ENCODE measurements at places on chromosomes 4 and X. TPM values are rescaled to one million over a fixed set of nuclear protein-coding genes. Genes with fewer than 3 reads are reported as not detected.

DNA sequence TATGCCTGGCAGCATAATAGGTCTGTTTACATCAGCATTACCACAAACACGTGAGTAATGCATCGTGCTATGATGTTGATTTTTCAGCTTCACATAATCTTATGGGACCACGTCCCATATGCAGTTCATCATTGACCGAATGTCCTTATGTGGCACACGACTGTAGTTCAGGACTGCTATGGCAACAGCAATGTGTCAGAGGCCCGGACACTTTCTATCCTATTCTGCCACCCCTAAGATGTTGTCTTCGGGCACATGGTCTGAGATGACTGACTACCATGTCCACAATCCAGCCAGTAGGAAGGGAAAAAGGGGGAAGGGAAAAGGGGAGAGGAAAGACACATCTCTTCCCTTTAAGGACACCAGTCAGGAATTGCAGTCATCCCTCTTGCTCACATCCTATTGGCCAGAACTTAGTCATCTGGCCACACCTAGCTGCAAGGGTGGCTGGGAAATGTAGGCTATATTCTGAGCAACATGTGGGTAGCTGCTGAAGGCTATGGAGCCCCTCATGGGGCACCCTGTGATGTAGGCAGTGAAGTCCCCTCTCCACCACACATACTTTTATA is 196.0 kb upstream of the RBPJ start:
- DNase-seq: peak; percentile 41

Gene SCD5
- total RNA-seq: 10.1 TPM

Gene GAGE12E
- total RNA-seq: not detected

Gene MAGEA1
- 0.36 TPM for total RNA-seq

DNA sequence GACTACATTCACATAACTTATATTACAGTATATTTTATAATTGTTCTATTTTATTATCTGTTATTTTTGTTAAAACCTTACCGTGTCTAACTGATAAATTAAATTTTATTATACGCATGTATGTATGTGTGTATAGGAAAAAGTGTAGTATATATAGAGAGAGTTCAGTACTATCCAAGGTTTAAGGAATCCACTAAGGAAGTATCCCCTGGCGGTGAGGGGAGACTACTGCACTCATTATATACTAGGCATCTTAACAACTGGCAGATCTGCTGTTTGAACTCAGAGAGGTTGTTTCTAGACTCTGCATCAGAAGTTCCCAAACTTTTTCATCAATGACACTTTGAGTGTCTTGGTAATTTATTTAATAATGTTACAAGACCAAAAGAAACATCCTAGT is 70.9 kb downstream of the NDST4 start:
- no peak for DNase-seq

Gene TMPRSS11A
- not detected for total RNA-seq

Gene RPA4
- not detected for total RNA-seq

Gene RIPPLY1
- total RNA-seq: not detected

DNA sequence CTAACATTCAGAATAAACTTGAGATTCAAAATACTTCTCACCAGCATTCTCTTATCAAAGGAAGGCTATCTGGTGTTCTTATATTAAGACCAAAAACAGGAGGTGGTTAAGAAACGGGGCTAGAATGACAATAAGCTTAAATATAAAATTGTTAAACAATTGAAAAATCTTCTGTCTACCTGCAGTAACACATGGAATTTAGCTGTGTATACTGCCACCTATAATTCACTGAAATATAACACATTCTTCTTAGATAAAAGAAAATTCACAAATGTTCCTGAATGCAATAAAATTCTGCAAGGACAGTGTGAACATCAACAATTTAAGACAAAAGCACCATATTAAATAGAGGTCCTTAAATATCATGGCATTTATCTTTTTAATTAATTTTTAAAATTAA is 11.5 kb upstream of the PCDH10 start:
- DNase-seq: no peak

Gene VEGFC
- total RNA-seq: 58.6 TPM

DNA sequence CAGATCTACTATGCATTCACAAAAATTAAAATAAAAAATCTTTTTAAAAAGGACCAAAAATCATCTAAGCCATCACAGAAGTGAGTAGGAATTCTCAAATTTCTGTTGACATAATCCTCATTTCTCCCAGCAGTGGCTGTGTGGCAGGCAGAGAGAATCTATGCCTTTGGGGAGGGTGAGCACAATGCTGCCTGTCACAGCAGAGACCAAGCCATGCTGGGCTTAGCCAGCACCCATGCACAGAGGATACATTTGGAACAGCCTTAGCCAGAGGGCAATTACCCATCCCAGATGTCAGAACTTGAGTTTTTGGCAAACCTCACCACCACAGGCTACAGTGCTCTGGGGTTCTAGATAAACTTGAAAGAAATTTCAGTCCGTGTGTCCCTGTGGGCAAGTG is 1274.8 kb upstream of the ADGRL3 start:
- DNase-seq: no peak

- DNase-seq: peak; percentile 82
These were observed 96.3 kb downstream of the ZNF827 start for GRCh38 chr4:145842224-145842887.

Gene DUX4
- total RNA-seq: not detected

DNA sequence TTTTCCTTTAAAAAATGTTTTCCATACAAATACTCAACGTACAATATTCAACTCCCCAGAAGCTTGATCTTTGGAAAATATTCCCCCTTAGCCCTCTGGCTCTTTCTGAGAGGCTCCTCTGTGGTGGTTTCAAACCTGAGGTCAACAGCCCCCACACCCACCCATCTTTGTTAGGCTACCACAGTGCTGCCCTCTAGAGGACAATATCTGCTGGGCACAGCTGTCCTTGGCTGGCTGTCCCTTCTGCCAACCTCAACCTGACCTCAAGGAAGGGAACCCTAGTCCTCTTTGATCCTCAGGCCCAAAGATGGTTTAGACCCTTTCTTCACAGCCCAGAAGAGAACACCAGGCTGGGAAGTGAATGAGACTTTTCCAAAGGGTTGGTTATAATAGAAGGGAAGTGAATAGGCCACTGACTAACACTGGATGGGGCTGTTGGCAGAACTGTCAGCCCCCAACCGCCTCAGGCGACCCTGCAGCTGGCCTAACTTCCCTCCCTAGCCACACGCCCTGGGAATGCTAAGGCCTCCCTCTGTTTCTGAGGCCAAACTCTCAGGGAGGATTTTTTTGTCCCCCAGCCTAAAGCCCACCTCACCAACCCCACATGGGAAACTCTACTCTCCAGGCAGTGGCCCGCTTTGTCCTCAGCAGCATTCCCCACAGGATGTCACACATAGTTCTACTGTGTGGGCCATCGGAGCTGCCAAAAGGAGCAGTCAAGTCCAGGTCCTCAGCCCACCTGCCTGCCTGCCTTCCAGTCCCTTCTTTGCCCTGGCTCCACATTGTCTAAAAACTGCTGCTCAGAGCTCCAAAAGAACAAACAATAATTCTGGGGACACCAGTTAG is 34.3 kb downstream of the NYX start:
- peak; percentile 56 for DNase-seq

- DNase-seq: no peak
These were observed 69.7 kb upstream of the MAGEB16 start for GRCh38 chrX:35728481-35728880.

Gene ODAPH
- not detected for total RNA-seq

Gene MFAP3L
- total RNA-seq: 1.9 TPM

Gene ERAS
- total RNA-seq: not detected

GRCh38 chr4:113423631-113424030 is 337.9 kb downstream of the CAMK2D start:
- DNase-seq: peak; percentile 48

Gene ABLIM2
- under 0.01 TPM for total RNA-seq

- no peak for DNase-seq
These were observed 385.8 kb downstream of the PPARGC1A start for GRCh38 chr4:23504083-23504482.

GRCh38 chrX:31219174-31219573 is 147.3 kb upstream of the FTHL17 start:
- peak; percentile 7 for DNase-seq

DNA sequence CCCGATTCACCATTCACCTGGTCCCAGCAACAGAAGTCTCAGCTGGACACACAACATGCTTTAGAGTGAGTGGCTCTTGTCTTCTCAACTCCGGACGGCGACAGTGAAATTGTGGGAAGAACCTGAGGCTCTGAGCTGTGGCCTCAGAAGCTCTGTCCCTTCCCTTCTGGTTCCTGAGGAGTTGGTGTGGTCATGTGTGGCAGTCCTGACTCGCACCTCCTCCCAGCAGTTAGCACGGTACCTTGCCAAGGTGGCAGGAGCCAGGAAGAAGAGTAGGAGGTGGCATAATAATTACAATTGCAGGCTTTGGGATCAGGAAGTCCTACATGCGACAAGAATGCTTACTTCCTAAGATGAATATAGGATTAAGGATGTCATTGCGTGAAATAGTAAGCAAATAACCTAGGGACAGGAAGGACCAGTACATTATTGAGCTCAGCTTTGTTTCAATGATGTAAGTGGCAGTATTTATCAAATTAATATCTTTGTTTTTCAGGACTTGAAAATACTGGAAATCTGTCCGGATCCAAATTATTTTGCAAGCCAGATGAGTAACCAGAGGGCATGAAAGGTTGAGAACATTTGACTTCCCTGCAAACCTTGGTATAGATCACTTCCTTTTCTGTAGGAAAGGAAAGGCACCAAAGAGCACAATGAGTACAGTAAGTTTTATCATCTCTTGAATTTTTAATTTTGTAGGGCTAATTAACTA is 21.1 kb downstream of the RNF4 start:
- no peak for DNase-seq

- no peak for DNase-seq
These were observed 42.1 kb downstream of the SLC9A7 start for GRCh38 chrX:46716796-46717195.

DNA sequence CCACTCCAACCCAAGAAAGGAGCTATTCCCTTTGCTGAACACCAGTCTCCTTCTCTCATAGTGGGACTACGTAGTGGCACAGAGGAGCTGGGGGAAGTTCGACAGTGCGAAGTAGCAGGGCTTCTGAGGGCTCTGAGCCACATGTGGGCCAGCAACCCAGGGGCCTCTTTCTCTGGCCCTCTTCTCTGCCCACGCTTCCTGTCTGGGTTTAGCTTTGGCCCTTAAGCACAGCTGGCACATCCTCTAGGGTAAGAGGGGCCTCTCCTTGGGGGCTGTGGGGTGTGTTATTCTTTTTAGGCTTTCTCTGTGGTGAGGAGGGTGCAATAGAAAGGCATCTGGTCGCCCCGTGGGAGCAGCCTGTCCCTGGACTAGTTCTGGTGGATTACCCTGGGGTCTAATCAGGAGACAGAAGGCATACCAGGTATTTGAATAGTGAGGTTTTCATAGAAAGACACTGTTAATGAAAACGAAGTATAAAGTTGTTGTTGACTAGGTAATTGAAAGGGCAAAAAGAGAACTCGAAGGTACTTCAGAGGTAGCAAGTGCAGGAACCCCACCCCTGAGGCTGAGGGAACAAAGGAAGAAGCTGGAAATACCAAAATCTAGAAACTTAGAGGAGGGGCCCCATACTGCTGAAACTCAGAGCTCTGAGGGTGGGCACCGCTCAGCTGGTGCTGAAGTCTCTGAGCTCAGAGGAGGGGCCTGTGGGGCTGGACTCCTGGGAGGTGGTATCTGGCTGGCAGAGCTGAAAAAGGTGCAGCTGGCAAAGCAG is 151.9 kb upstream of the RPS6KA3 start:
- no peak for DNase-seq

Gene AMBN
- not detected for total RNA-seq

Gene JADE3
- 5.8 TPM for total RNA-seq

GRCh38 chr4:38804654-38805295 is at the start of gene TLR1:
TLR1 (minus strand) TSS chr4:38804791; CDS start chr4:38798831, 5,960 bp downstream.
- DNase-seq: peak; percentile 66

- no peak for DNase-seq
These were observed 218.9 kb downstream of the ASMT start for GRCh38 chrX:1833656-1834360.

- no peak for DNase-seq
These were observed 42.4 kb downstream of the SPATA18 start for GRCh38 chr4:52093466-52093865.

DNA sequence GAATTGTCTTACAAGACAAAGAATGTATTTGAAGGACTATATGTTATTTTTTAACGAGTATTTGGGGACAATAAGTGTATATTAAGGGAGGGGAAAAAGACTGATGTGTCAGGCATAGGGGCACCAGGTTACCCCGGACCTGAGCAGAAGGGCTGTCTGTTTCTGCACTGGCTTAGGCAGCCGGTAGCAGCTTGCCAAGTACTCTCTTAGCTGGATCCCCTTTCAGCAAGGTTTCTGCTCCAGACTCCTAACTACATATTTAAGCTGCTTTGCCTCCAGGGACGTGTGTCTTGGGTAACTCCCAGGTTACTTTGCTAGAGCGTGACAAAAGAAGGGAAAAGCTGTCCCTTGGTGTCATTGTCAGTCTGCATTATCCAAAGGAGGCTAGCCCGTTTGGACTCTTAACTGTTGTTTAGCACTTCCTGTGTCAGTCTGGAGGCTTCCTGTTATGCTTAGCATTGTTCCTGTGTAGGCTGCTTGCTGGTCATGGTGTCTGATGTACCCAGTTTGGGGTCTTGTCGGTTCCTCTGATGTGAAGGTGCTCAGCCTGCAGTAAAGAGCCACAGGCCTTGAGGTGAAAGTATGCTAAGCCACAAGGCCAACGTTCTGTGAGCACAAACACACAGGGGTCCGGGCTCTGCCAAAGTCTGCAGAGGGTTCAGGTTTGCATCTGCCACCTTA is 11.6 kb downstream of the CXCR3 start:
- DNase-seq: no peak

GRCh38 chr4:54155936-54156335 is 56.0 kb downstream of the GSX2 start:
- peak; percentile 11 for DNase-seq

GRCh38 chr4:52704661-52705060 is 45.6 kb upstream of the USP46 start:
- DNase-seq: no peak

DNA sequence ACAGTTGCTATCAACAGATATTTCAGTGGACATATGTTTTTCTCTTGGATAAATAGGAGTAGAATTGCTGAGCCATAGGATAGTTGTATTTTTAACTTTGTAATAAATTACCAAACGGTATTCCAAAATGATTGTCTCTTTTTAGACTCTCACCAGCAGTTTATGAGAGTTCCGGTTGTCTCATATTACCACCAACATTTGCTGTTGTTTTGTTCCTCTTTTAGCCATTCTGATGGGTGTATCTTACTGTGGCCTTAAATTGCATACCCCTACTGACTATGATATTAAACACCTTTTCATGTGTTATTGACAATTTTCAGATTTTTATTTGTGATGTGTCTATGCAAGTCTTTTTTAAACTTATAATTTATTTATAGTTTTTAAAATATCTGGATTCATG is 39.7 kb downstream of the SNX25 start:
- DNase-seq: no peak

Data from RPMI7951 (cell line).